IPS-NIHi11 (cell line): ENCODE measurements at places on chromosomes 3 and 15.

- DNase-seq = no peak
Measured at GRCh38 chr3:24410860-24411259, 83.8 kb downstream of the THRB start.

- peak; percentile 70 for DNase-seq
Measured at GRCh38 chr15:89999676-90000185, 1.4 kb upstream of the ZNF710 start.

- DNase-seq = no peak
Measured at GRCh38 chr3:193742628-193743027, 149.6 kb downstream of the OPA1 start.

GRCh38 chr3:30193625-30194044 lies 412.8 kb upstream of the TGFBR2 start:
- DNase-seq = no peak

DNA sequence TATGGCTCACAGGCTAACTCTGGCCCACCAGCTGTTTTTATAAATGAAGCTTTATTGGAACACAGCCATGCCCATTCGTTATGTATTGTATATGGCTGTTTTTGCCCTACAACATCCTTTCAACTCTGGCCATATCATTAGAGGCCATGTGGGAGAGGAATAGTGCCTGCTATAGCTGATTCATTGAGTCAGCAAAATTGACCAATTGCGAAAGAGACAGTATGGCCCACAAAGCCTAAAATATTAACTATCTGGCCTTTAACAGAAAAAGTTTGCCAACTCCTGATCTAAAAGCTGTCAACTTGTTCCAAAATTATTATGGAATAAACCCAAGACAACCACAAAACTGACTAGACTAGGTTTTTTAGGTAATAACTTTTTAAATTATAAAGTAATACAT lies 1.4 kb downstream of the NR1I2 start:
- DNase-seq = no peak

- DNase-seq = no peak
Measured at GRCh38 chr3:194275721-194276120, 75.4 kb downstream of the CPN2 start.

DNA sequence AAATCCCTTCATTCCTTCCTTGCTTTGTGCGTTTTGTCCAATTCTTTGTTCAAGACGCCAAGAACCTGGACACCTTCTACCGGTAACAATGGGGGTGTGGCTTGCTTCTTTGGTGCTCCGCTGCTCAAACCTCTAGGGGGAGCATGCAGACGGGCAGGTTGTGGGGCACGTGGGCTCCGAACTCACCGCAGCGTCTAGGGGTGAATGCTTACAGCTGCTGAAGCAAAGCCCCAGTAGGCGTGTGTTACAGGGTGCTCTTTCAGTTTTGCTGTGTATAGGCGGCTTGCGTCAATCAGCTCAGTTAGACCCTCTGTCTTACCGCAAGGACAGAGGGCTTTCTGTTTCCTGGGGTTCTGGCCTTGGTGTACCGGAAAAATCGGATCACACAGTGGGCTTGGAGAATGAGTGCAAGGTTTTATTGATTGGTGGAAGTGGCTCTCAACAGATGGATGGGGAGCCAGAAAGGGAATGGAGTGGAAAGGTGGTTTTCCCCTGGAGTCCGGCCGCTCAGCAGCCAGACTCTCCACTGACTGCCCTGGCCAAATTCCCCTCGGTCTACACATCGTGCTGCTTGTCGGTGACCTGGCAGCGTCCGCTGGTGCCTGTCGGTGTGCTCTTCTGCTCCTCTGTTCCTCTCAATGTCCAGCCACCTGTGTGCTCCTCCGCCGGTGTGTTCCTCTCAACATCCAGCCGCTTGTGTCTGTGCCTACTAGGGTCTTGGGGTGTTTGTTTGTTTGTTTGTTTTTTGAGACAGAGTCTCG lies 1.2 kb upstream of the LRRC34 start:
- peak; percentile 27 for DNase-seq

DNA sequence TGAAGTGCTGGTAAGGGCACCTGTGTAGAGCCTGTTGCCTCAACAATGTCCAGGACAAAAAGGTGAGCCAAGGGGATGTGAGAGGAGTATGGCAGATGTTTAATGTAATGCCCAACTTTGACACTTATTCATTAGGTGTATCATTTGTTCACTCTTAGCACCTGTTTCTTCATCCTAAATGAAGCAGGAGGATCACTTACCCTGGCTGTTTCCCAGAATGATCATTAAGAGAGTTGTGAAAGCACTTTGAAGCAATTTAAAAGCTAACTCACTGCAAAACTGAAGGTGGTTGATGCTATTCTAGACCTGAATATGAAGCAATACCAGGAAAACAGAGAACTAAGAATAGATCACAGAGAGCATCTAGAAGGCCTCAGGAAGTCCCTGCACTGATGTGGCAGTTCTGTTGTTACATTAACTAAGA lies 3.4 kb upstream of the HHLA2 start:
- DNase-seq = no peak

DNA sequence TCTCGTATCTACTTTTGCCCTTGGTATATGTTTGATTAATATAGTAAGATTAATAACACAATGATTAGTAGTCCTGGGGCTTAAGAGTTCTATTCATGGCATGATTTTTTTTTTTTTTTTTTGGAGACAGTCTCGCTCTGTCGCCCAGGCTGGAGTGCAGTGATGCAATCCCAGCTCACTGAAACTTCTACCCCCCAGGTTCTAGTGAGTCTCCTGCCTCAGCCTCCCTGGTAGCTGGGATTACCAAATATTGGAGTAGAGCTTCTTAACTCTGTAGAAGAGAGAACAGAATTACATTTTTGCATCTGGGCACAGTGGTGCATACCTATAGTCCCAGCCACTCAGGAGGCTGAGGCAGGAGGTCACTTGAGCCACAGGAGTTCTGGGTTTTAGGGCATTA lies 58.9 kb downstream of the RAB7A start:
- no peak for DNase-seq

GRCh38 chr15:68512598-68512997 lies 66.2 kb upstream of the CORO2B start:
- DNase-seq = no peak

DNA sequence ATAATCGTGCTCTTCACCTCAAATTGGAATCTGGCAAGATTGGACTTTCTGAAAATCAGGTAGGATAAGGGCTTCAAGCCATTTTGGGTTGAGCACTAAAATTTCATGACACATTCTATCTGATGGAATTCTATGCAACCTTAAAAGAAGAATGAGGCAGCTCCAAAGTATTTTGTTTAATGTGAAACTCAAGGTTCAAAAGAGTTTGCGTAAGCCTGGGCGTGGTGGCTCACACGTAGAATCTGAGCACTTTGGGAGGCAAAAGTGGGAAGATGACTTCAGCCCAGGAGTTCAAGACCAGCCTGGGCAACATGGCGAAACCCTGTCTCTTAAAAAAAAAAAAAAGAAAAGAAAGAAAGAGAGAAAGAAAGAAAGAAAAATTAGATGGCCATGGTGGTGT lies 3.6 kb upstream of the PLA1A start:
- no peak for DNase-seq

- DNase-seq = peak; percentile 49
Measured at GRCh38 chr15:34182942-34183341, 27.0 kb downstream of the KATNBL1 start.

GRCh38 chr3:10935028-10935427 lies 57.5 kb upstream of the SLC6A1 start:
- no peak for DNase-seq

GRCh38 chr15:82566690-82567089 lies 26.4 kb upstream of the RPS17 start:
- DNase-seq = no peak

GRCh38 chr15:32766101-32766500 lies 48.3 kb downstream of the GREM1 start:
- no peak for DNase-seq

GRCh38 chr3:123559040-123559861 lies 25.6 kb downstream of the HACD2 start:
- DNase-seq = peak; percentile 62

DNA sequence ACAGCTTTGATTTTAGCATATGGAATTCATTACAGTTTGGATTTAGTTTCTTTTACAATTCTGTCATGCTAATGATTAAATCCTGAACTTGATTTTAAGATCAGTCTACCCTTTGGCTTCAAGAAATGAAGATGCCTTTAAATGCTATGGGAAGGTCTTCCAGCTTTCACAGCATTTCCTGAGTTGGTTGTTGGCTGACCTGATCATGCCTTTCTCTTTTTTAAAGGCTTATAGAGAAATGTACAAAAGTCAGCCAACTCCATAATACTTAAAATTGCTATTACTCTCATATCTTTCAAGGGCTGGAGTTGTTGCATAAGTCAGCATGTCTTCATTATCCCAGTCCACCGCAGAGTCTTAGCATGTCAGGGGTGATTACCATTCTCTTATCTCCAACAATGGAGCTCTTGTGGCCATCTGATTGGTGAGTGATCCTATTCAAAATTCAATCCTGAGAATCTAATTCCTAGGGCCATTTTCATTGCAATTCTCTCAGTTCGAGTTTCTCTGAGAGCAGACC lies 123.8 kb downstream of the GMNC start:
- no peak for DNase-seq

GRCh38 chr3:149366941-149367840 lies 10.3 kb downstream of the TM4SF1 start:
- no peak for DNase-seq

DNA sequence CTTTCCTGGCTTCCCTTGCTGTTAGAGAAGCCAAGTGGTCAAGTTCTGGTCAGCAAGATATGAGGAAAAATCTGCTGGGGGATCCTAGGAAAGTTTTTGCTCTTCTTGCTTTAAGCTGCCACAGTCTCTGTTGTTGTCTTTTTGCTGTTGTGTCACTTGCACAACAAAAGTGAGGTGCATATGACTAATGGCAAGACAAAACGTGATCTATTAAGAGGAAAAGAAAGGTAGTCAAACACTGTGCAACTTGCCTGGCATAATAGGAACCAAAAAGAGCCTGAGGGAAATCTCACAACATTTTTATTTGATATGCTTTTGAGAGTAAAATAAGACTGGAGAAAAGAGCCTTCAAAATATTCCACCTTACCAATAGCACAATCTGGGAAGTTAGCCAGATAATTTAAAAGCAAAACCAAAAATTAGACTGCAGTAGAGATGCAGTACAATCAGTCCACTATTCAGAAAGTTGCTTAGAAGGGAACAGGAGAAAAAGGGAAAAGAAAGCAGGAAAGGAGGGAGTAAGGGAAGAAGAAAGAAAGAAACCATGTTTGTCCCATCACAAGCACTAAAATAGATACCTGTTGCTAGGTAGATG lies 110.0 kb upstream of the SLC4A7 start:
- no peak for DNase-seq

DNA sequence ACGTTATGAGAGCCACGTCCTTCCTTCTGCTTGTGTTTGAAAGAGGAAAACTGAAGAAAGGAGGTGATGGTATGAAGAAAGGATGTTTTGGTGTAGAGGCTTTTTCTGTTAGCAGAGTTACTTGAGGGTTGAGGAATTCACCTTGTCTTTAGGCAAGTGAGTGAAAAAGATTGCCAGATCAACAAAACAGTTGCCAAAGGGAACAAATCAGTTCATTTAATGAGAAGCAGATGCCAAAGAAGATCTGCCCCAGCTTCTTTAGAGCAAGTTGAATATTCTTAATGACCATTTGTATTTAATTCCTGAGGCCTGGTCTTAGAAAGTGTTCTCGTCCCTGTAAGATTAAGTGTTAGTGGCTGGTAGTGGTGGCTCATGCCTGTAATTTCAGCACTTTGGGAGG lies 2.6 kb downstream of the CHCHD6 start:
- no peak for DNase-seq

DNA sequence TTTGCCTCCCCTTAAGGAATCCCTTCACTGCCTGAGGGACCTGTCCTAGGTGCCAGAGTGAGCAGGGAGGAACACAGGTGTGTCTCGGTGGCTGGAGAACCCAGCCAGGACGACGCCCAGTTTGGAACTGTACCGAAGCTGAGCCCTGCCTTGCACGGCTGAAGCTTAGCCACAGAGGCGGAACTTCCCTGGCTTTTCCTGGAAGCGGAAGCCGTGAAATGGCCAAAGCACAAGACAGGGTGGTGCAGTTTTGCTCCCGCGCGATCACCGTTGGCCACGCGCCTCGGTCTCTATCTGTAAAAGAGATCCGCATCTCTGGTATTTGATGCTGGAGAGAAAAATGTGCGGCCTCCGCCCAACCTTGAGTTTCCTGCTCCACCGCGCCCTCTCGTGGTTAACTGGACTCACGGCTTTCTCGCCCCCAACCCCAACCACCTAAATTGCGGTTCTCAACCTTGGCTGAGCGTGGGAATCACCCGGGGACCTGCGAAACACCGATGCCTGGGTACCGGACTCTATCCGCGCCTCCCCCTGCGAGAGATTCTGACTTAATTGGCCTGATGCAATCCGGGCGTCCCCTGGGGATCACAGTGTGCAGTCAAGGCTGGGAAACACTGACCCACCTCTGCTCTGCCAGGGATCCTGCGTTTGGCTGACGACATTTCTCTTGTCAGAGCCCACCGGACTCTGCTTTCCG lies 70.7 kb upstream of the ABHD2 start:
- DNase-seq = peak; percentile 86

DNA sequence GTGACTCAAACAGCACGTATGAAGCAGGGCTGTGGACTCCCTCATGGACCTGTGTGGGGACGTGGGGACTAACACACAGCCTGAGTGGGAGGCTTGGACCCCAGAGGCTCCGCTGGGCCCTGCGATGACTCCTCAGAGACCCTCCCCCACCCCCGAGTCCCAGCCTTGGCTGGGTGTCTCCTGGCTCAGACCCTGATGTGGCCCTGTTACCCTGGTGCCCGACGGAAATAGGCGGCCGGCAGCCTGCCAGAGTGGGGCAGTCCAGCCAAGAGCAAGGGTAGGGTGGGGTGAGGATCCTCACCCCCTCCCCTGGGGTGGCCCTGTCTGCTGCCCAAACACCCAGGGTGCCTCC lies 15.3 kb downstream of the TNK2 start:
- no peak for DNase-seq

DNA sequence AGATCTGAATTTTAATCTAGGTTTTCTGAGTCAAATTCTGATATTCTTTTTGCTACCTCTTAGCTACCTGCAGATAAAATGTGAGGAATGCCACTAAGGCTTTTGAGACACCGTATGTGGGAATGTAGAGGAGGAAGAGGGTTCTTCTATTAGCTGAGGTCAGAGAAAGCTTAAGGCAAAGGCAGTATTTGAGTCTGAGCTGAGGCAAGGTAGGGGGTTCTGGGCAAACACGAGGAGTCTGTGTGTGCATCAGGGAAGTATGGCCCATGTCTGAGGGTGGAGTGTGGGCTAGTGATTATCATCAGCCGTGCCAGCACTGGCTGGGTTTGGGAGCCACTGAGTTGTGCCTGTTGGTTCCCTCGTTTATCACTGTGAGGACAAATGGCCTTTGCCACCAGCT lies 181.1 kb downstream of the SOX2 start:
- DNase-seq = no peak

GRCh38 chr3:141164852-141165251 lies 66.8 kb upstream of the PXYLP1 start:
- DNase-seq = no peak

DNA sequence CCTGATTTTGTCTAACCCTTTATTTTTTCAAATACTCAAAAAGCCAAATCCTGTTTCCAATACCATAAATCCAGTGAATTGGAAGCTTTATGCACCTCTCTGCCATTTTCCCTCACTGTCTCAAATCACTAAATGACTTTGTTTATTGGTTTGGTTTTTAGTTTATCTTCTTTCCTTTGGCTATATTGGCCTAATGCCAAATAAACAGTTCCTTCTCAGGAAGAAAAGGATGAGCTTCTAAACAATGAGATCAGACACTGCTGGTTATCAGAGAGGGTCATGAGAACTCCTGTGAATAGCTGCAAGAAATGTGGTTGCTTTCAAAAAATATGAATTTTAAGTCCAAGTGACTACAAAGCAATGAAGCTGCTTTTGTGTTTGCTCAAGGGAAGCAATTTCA lies 359.9 kb downstream of the MECOM start:
- no peak for DNase-seq
